ENCODE measurements at places on chromosomes 1 and 21. TPM values are rescaled to one million over a fixed set of nuclear protein-coding genes. Genes with fewer than 3 reads are reported as not detected.
A peak's percentile ranks its signal among the peaks of the same experiment; 100 is the strongest.

- peak; percentile 70 for DNase-seq
These were observed 43.5 kb upstream of the DNAJC6 start for GRCh38 chr1:65265651-65266351.

DNA sequence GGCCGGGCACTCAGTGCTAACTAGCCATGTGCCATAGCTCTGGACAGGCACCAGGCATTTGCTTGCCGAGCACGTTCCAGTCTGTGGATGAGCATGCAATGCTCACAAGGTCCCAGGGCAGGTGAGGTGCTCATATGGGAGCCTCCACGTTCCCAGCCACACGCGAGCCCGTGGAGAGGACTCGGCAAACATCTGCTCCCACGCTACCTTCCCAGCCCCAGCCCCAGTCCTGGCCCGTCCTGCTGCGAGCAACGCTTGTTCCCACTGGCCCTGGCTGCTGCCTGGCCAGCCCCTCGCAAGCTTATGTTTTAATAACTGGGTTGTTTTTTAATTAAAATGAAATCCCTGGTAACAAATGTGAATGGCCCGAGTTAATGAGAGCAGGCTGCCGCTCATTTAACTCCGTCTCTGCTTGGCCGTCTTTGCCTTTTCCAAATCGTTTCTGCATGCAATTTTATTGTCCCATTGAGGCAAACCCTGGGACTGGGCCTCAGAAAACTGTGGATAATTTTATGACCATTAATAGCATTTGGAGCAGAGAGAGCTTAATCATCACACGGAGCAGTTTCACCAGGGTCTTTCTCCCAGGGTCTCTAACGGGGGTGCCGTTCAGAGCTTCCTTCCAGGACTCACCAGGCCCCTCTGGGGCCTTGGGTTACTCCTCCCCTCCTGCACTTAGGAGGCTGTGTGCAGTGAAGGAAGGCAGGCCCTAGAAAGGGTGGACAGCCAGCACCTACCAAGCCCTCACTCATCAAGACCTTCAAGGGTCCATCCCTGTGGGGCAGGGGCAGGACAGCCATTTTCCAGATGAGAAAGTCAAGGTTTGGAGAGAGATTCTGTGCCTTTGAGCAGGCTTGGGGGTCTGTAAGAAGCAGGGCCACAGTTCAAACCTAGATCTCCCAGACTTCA, 136.8 kb downstream of the GLIS1 start:
- DNase-seq, result no peak

DNA sequence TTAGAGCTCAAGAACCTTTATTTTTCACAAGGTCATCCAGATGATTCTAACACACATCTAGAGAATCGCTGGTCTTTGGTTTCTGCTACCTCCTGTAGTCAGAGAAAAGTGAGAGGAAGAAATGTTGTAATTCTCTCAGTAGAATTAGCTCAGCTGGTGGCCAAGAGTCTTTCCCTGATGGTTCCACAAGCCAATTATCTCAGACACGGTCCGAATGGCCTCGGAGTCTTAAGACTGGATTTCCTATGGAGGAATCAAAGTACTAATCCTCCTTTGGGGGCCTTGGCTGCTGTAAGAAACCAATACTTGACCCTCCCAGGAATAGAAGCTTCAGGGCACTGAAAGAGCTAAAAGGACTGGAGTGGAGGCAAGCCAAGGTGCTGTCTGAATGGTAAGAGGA, 1.8 kb downstream of the TMEM81 start:
- no peak for DNase-seq

- DNase-seq, result no peak
These were observed 36.2 kb upstream of the DUSP10 start for GRCh38 chr1:221778125-221778524.

OR6N1 gene
- not detected for total RNA-seq

FBLIM1 gene
- 89.3 TPM for total RNA-seq

- DNase-seq, result no peak
These were observed 95.0 kb downstream of the AJAP1 start for GRCh38 chr1:4749406-4749805.

LCE1A gene
- not detected for total RNA-seq
